ENCODE measurements at places on chromosomes 3 and 15.

DNA sequence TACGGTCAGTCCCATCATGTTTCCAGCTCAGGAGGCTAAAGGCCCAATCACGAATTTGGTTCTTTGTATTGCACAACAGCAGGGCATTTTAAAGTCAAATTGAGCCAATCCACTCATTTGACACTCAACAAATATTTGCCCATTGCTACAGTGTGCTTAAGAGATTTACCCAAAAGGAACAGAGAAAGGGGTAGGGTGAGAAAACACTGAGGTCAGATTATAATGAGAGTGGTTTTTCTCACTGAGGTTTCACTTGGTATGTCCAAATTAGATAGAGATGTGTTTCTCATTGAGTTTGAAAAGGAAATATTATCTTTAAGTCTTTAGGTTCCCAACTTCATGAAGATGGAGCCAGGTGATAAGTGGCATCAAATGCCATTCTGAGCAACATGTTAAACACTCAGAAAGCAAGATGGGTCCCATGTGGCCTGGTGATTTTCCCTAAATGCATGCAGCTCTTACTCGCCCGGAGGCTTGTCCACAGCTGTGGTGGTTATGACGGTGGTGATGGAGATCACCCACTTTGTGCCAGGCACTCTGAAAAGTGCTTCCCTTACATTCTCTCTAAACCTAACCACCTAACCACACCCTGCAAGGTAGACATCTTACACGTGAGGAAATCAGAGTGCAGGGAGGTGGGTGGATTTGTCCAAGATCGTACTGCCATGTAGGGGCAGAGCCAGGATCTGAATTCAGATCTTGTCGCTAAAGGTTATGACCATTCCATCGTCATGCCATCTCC, 31.2 kb upstream of the USP3 start:
- no peak for DNase-seq

DNA sequence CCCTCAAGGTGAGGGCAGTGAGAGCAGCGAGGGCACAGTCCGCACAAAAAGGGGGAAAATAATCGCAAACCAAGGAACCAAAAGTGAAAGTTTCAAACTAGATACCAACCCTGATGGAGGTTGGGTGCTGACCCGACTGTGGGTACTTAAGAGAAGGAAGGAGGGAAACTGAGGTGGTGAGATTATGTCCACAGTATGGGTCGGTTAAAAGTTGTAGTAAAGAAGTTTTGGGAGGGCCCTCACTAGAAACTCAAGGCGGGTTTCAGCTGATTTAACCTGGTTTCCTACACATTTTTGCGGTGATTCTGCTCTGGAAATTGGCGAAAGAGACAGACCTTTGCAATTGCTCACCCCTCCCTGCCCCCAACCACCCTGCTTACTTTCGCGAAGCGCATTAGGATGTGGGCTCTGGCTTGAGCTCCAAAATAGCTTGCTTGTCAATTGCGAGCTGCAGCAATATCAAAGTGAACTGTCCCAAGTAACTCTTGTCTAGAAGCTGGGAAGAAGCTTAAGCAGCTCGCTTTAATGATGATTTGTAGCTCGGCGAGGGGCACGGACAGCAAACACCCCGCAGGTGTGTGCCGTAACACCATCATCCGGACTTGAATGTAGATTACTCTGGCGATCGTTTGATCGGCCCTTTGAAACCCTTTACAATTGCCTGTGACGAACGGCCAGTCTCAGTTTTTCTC, 15.8 kb downstream of the SOX2 start:
- no peak for DNase-seq

GRCh38 chr3:136621628-136622027, 130.6 kb downstream of the STAG1 start:
- DNase-seq = no peak

DNA sequence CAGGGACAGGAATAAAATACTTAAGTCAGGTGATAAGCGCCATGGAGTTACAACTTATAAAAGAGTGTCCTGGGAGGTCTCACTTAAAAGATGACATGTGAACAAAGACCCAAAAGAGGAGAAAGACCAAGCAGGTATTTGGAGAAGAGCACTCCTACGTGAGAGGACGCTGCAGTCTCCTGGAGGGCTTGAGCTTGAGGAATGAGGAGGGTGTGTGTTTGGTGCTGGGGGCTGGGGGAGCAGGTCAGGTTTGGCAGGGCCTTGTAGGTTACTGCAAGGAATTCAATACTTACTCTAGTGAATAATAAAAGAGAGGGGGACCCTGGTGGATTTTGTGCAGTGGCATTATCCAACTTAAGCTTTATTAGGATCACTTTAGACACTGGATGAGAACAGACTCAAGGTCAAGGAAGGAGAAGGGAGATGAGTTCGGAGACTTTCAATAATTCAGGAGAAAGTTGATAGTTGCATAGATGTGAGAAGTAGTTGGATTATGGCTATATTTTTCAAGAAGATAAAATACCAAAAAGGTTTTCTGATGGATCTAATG, 32.4 kb downstream of the TNIK start:
- no peak for DNase-seq

DNA sequence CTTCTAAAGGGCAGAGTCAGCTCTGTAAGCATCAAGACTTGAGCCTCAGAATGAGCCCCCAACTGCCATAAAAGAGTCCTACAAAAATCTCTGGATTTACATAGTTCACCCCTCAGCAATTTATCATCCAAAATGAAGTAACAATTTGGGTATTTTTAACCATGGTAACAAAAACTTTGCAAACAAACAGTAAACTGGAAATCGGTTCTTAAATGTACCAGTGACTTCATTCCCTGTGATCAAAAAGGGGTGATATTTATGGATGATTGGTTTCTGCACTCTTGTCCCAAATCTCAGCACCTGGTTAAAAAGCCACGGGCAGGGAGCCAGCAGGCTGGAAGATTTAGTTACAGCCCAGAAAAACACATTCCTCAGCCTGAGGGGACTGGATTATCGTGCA, 73.6 kb downstream of the TFG start:
- peak; percentile 23 for DNase-seq

- no peak for DNase-seq
Observed at GRCh38 chr3:191350396-191351090, 20.2 kb upstream of the UTS2B start.

DNA sequence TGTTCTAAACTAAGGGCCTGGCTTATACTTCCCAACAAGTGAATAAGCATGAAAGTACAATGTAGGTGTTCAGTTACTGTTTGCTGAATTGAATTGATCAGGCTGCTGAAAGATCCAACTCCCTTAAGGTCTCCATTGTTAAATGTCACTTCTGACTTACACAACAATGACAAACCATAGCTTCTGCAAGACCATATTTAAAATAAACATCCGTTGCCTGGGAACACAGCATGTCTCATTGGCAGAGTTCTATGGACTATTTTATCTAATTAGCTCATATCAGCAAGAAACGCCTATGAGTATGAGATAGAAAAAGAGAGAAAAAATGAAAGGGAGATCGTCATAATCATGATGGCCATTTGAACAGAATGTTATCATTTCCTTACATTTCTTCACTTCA, 605.4 kb downstream of the FGF12 start:
- no peak for DNase-seq

DNA sequence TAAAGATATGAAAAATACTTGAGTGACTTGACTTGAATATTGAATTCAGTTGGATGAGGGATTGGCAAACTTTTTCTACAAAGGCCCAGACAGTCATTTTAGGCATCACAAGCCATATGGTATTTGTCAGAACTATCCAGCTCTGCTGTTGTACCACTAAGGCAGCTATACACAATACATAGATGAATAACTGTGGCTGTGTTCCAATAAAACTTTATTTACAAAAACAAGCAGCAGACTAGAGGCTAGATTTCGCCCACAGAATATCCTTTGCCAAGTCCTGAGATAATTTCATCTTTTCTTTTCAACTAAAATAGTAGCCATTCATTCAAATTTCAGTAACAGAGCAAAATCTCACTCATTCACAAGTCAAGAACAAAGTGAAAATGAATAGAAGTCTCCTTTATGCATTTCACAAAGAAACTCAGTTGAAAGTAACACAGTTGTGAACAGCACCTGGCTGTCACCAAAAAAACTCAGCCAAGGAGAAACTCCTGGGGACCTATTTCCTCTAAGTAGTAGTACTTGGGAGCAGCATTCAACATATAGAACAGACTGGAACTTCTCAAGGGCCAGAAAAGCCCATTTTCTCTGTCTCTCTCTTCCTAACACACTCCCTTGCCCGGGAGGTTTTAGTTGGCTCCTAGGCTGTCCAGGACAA, 56.3 kb downstream of the OSBPL10 start:
- DNase-seq = no peak

DNA sequence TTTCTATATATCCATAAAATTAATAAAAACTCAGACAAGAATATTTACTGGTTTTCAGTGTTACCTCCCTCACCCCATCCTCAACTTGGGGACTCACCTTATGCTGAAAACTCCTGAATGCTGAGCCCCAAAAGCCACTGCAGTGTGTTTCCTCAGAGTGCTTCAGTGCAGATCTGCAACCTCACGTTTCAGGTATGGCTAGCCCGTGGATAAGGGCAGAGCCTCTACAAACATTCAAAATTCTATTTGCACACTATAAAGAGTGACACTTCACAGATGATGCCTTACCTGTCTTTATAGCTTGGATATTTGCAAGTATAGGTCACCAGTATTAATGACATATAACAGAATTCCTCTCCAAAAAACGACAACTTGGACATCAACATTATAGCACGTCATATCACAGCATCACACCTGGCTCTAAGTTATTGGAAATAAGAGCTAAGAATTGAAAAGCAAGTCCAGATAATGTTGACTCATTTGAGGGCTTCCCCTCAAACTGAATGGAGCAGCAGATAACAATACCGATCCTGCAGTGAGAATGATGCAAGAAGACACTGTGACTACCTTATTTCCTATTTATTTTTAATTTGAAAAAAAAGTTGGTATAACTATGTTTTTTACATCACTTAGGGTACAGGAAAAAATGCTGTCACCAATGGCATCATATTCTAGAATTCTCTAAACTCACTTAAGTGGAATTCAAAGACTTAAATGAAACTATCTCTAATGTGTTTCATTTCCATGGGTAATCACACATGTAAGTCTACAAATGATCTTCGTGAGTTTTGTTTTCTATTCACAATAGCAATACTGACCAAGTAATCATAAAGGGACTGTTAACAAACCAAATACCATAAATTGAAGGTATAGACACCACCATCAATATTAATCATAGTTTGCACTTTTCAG, 40.7 kb upstream of the RSL24D1 start:
- DNase-seq = no peak

DNA sequence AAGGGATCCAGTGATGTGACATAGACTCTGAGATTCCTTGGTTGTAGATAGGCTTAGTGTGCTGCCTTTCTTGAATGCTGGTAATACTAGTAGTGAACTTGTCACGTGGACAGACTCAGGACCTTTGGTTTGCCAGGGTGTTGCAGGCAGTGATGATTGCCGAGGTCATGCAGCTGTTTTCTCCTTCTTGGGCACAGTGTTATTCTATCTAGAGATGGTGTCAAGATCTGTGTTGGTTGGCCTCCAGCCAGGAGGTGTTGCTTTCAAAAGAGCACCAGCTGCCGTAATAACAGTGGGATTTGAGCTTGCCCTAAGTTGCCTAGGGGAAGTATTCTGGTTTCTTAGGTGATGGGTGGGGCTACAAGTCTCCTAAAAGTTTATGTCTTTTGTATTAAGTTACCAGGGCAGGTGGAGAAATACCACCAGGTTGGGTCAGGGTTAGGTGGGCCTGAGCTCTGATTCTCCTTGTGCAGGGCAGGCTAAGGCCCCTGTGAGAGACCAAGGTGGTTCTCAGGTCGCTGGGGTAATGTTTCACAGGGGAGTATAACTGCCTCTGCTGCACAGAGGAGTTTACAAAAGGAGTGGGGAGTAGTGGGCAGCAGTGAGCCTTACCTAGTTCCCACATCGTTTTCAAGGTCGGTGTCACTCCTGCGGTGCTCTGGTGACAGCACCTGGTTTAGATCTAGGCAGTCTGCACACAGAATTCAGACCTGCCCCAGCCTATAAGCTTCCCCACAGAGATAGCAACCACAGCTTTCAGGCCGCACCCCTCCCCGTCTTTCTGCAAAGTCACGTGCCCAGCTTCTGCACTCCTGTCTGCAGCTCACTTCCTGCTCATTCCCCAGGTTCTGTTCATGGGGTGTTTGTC, 350.3 kb downstream of the DOCK3 start:
- no peak for DNase-seq

- peak; percentile 68 for DNase-seq
Observed at GRCh38 chr15:90099868-90100831, 2.1 kb downstream of the IDH2 start.

GRCh38 chr3:30156586-30157498, 449.6 kb upstream of the TGFBR2 start:
- no peak for DNase-seq

DNA sequence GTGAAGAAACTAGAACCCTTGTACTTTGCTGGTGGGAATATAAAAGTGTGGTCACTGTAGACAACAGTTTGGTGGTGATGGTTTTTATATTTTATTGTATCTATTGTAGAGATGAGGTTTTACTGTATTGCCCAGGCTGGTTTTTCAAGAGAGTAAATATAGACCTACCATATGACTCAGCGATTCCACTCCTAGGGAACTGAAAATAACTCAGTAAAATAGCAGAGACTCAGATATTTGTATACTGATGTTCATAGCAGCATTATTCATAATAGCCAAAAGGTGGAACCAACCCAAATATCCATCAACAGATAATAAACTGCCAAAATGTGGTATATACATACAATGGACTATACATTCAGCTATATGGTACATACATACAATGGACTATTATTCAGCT, 68.8 kb upstream of the IL12A start:
- peak; percentile 51 for DNase-seq

- DNase-seq = peak; percentile 32
Observed at GRCh38 chr15:75455982-75456531, 4.6 kb upstream of the SIN3A start.

- no peak for DNase-seq
Observed at GRCh38 chr3:119652306-119653033, 7.9 kb downstream of the POPDC2 start.

- DNase-seq = no peak
Observed at GRCh38 chr3:139715743-139716360, 38.1 kb upstream of the NMNAT3 start.

GRCh38 chr3:121649645-121650044, 11.1 kb downstream of the HCLS1 start:
- no peak for DNase-seq

- DNase-seq = no peak
Observed at GRCh38 chr3:87045473-87045872, 54.5 kb upstream of the VGLL3 start.

DNA sequence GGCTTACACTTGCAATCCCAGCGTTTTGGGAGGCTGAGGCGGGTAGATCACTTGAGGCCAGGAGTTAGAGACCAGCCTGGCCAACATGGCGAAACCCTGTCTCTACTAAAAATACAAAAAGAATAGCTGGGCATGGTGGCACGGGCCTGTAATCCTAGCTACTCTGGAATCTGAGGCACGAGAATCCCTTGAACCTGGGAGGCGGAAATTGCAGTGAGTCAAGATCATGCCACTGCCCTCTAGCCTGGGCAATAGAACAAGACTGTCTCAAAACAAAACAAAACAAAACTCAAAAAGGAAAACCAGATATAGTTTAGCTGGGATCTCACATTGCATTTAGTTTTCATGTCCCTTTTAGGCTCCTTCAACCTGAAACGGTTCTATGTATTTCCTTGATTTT, 2.9 kb upstream of the USP50 start:
- no peak for DNase-seq

GRCh38 chr3:142896201-142896755, 7.4 kb upstream of the PCOLCE2 start:
- DNase-seq = peak; percentile 68

- DNase-seq = no peak
Observed at GRCh38 chr3:128242818-128243601, 89.7 kb downstream of the EEFSEC start.

GRCh38 chr3:195511136-195511535, 32.0 kb downstream of the PPP1R2 start:
- DNase-seq = no peak

- DNase-seq = peak; percentile 54
Observed at GRCh38 chr3:81048058-81048665, 713.3 kb downstream of the GBE1 start.

Data from NCI-H226 (cell line).